Left ventricle myocardium superior (tissue), 1 donor: ENCODE measurements at places on chromosomes 5 and 9. TPM values are rescaled to one million over a fixed set of nuclear protein-coding genes. Genes with fewer than 3 reads are reported as not detected.
A peak's percentile ranks its signal among the peaks of the same experiment; 100 is the strongest.

GRCh38 chr9:137302449-137303150, 529 bp upstream of the NRARP start:
- DNase-seq, result no peak

- DNase-seq, result no peak
These were observed 134.8 kb upstream of the PPP1R2B start for GRCh38 chr5:156715287-156715686.

DNA sequence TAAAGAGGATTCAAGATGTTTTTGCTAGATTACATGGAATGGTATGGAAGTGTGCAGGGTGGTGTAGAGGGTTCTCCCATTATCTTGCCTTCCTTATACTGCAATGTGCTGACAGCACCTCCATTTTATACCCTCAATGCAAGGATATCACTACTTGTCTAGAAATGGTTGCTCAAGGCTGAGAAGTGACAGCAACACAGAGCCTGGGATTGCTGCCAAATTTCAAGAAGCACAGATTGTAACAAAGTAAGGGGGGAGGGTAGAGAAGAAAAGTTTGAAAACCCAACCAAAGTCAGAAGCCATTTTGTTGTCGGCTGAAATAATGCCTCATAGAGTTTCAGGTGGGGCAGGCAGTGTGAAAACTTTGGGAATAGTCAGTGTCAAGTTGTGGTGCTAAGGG, 29.8 kb downstream of the PCDHAC2 start:
- no peak for DNase-seq

- no peak for DNase-seq
These were observed 5.3 kb downstream of the GAPT start for GRCh38 chr5:58496488-58496887.

- no peak for DNase-seq
These were observed 65.4 kb upstream of the ASTN2 start for GRCh38 chr9:117480253-117480652.

- no peak for DNase-seq
These were observed 57.1 kb downstream of the COL23A1 start for GRCh38 chr5:178533136-178533535.

DNA sequence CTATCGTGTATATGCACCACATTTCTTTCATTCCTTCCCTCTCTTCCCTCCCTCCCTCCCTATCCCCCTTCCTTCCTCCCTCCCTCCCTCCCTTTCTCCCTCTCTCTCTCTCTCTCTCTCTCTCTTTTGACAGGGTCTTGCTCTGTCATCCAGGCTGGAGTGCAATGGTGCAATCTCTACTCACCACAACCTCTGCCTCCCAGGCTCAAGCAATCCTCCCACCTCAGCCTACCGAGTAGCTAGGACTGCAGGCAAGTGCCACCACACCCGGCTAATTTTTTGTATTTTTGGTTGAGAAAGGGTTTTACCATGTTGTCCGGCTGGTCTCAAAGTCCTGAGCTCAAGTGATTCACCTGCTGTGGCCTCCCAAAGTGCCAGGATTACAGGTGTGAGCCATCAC, 1.1 kb upstream of the ANKS6 start:
- no peak for DNase-seq

DNA sequence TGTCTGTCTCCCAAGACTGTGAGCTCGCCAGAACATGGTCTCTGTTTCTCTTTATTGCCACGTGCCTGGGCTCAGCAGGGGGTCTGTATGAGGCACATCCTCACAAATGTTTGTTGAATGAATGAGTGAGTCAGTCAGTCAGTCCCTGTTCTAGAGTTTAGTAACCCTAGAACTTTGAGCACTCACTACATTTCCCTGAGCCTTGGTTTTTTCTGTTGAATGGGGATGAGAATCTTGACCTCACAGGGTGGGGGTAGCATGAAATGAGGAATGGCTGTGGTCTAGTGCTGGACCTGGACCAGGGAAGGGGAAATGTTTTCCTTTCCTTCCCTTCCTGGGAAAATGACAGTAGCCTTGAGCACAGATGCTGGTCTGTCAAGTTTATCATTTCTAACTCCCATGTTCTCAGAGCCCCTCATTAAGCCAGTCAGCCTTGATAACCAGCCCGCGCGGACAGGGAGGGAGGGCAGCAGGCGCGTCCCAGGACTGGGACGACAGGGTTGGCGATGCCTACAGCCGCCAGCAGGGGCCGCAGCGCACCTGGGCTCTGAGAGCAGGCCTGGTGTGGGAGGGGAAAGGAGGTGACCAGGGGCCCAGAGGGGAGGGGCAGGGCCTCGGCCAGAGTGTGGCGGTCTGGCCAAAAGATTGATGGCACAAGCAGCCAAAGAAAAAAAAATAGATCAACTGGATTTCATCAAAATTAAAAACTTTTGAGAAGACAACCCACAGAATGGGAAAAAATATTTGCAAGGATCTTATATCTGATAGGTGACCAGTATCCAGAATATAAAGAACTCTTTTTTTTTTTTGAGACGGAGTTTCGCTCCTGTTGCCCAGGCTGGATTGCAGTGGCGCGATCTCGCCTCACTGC, 24.1 kb upstream of the WNK2 start:
- DNase-seq, result peak; percentile 92

DNA sequence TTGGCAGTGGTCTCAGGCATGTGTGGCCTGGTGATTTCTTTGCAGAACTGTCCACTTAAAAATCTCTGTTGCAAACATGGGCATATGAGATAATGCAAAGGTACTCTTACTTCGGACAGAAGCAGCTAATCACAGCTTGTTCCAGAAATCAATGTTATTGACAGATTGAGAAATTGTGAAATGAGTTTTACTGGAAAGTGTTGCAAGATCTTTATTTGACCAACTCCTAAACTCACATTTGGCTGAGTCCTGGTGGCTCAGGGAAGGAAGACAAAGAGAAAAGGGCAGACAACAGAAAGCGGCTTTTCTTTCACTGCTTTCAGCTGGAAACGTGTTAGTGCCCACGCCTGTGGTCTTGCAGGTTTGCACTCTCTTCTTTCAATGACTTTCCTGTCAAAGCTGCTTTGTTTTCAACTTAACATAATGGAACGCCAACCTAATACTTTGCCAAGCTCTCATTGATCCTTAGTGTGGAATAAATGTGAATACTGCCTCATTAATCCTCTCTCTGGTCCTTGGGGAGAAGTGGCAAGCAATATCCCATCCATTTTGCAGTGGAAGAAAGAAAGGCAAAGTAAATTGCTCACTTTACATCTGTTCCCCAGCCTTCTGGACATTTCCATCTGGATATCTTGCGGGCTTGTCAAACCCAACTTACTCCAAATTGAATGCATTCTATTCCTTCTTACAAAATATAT, 586.4 kb downstream of the LRRC70 start:
- DNase-seq, result no peak

- DNase-seq, result no peak
These were observed 59.1 kb downstream of the PSMB7 start for GRCh38 chr9:124355941-124356744.

- no peak for DNase-seq
These were observed 234.4 kb upstream of the ATP10B start for GRCh38 chr5:161086461-161086860.

- no peak for DNase-seq
These were observed 490.2 kb upstream of the RORB start for GRCh38 chr9:74006935-74007334.

GRCh38 chr9:36911601-36912412, 122.3 kb downstream of the PAX5 start:
- DNase-seq, result no peak

GRCh38 chr5:119070578-119070827, 384 bp upstream of the DMXL1 start:
- peak; percentile 90 for DNase-seq

- DNase-seq, result no peak
These were observed 71.4 kb downstream of the CARTPT start for GRCh38 chr5:71790433-71790832.

DNA sequence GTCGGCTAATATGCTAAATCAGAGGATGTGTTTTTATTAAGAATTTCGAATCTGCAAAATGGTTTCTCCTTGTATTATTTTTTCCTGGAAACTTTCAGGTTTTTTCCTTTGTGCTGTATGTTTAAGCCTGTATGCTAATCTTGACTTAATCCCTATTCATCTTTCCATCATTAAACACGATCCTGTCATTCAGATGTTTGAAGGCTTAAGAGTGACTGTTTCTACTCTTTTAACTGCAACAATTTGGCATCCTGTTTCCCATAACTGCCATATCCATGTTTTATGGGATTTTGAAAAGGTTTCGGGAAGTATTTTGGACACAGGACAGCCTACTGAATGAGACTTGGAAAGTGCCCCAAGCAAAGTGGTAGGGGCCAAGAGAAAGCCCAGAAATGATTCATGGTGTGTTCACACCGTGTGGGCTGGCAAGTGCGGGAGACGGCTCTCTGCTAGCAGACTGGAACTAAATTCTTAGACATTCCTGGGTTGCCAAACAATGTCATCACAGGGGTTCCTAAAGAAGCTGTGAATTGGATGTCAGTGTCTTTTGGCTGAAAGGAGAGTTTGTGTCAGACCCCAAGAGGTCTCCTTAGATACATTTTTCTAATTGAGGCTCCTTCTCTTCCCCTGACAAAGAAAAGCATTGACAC, 125.4 kb upstream of the ADAMTS16 start:
- no peak for DNase-seq

DNA sequence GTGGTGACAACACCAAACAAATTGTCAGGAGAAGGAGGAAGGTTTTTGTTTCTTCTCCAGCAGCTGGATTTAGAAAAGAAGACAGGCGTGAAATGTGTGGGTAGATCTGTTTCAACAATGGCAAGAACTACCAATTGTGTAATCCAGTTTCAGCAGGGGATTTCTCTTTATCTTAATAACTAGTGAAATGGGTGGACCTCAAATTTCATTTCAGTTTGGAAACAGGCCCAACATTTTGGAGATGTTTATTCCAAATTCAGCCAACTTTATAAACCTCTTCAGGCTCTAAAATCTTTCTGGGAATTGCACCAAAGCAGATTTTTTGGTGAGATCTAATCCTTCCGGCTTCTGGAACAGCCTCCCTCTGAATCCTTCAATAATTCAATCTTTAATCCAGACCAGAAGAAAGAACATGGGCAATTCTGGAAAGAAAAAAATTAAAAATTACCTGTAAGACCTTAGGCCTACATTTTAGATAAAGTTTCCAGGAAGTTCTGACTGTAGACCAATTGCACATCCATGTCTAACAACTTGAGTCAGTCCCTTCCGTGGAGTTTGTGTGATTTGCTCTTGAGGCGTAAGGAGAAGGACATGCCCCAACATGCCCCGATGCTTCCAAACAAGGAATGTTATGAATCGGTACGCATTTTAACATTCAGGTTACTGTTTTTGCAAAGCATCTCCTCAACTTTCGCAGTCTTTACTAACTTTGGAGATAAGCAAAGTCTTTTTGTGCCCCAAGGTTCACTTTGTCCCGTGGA, 423.6 kb downstream of the IRX1 start:
- no peak for DNase-seq

PROB1 gene
- 56.5 TPM for total RNA-seq

AK6 gene
- total RNA-seq, result 34.8 TPM

SPINK13 gene
- not detected for total RNA-seq

RMRP gene
- total RNA-seq, result 16,495 TPM

SH3TC2 gene
- 15.7 TPM for total RNA-seq

DDX4 gene
- total RNA-seq, result not detected

SLC9A3 gene
- 1.3 TPM for total RNA-seq

NIPSNAP3A gene
- total RNA-seq, result 17.3 TPM

PHF24 gene
- 0.10 TPM for total RNA-seq
